ENCODE measurements at places on chromosomes 13 and 19. TPM values are rescaled to one million over a fixed set of nuclear protein-coding genes. Genes with fewer than 3 reads are reported as not detected.

DNA sequence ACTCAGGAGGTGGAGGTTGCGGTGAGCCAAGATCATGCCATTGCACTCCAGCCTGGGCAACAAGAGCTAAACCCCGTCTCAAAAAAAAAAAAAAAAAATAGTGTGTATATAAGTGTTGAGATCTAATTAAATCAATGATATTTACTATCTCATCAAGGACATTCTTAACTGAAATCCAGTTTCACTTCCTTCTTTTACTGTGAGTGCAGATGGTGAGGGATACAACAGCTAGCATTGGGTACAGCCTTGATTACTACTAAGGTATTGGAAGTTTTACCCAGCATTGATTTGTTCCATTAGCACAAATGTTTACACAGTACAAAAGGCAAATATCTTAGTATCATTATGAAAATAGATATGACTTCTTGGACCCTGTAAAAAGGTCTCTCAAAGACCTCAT lies 546.6 kb downstream of the KCTD12 start:
- no peaks in the 10 kb centered on the region for H3K36me3 ChIP-seq
- no peak for DNase-seq
- H3K4me1 ChIP-seq = no peaks in the 10 kb centered on the region
- no peak overlapping the region for H3K27ac ChIP-seq

DNA sequence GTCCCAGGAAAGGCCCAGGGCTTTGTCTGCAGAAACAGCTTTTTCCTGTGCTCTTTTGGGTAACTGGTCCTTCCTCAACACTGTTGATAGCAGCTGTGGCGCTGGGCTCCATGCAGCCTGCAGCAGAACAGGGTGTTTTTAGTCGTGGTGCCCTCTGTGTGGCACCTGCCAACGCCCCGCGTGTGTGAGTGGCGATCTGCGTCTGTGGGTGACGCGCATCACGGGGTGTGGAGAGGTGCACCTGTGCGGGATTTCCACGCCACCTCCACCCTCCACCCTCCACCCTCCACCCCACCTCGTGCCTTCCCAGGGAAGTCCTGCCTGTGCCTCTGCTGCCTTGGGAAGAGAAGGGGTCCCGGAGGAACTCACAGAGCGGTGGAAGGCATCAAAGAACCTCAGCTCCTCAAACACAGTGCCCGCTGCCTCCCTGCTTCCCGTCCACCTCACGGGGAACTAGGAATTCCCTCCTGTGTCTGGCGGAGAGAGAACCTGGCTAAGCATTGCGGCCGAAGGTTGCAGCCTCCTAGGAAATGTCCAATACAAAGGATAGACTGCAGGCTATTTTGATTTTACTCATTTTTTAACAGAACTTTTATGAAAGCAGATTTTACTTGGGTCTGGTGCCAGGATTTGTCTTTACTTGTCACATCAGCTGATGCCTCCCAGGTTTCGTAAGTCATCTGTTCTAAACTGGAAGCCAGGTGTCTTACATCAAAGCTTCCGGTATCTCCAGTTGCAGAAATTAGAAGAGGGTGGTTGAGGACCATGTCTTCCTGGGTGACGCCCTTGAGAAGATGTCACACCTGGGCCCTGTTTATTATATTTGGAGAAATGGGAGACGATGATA lies 84.0 kb downstream of the ATP11A start:
- no peaks in the 10 kb centered on the region for H3K36me3 ChIP-seq
- DNase-seq = no peak
- no peaks in the 10 kb centered on the region for H3K4me1 ChIP-seq

GRCh38 chr19:15468675-15469512 lies 4.5 kb upstream of the RASAL3 start:
- no peak for DNase-seq
- H3K27me3 ChIP-seq = peaks cover 5% of the 10 kb centered on the region
- no peak overlapping the region for H3K27ac ChIP-seq
- H3K36me3 ChIP-seq = no peaks in the 10 kb centered on the region

DNA sequence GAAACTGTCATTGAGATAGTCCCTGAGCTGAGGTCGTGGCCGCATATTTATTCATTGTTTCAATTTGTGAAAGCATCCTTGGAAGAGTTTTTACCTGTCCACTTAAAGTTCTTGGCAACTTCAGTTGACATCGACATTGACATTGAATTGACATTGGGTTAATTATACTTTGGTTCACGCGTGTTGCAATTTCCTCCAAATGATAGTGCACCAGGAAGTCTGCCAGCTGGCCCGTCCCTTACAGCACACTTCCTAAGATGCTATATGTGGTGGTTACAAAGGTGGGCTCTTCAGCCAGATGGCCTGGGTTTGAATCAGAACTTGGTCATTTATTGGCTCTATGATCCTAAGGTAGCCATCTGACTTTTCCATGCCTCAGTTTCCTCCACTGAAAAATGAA lies 176.0 kb downstream of the FGF14 start:
- H3K36me3 ChIP-seq = no peaks in the 10 kb centered on the region
- no peak overlapping the region for H3K27ac ChIP-seq
- H3K4me1 ChIP-seq = no peaks in the 10 kb centered on the region

- DNase-seq = no peak
- H3K4me3 ChIP-seq = peak overlapping the region; percentile 80
- peaks cover 6% of the 10 kb centered on the region for H3K27me3 ChIP-seq
- H3K4me1 ChIP-seq = peaks cover 39% of the 10 kb centered on the region
- H3K27ac ChIP-seq = 0 out of 2 replicates have a peak overlapping the region, but pooled peaks have one; percentile 39
Observed at GRCh38 chr19:7831452-7831851, 1.4 kb downstream of the EVI5L start.

GRCh38 chr13:112903071-112903577 lies 65.9 kb upstream of the MCF2L start:
- no peak overlapping the region for H3K27ac ChIP-seq
- H3K4me3 ChIP-seq = no peak overlapping the region
- DNase-seq = no peak
- peaks cover 55% of the 10 kb centered on the region for H3K27me3 ChIP-seq
- no peaks in the 10 kb centered on the region for H3K4me1 ChIP-seq

- H3K4me3 ChIP-seq = peak overlapping the region; percentile 95
- peaks cover 2% of the 10 kb centered on the region for H3K27me3 ChIP-seq
- H3K27ac ChIP-seq = peak overlapping the region; percentile 82
- H3K4me1 ChIP-seq = peaks cover 34% of the 10 kb centered on the region
- no peak for DNase-seq
Observed at GRCh38 chr19:49767967-49768581, 1.3 kb downstream of the AP2A1 start.

- no peaks in the 10 kb centered on the region for H3K27me3 ChIP-seq
- no peaks in the 10 kb centered on the region for H3K4me1 ChIP-seq
- DNase-seq = no peak
- no peaks in the 10 kb centered on the region for H3K36me3 ChIP-seq
Observed at GRCh38 chr13:96904232-96904631, 90.0 kb downstream of the OXGR1 start.

DNA sequence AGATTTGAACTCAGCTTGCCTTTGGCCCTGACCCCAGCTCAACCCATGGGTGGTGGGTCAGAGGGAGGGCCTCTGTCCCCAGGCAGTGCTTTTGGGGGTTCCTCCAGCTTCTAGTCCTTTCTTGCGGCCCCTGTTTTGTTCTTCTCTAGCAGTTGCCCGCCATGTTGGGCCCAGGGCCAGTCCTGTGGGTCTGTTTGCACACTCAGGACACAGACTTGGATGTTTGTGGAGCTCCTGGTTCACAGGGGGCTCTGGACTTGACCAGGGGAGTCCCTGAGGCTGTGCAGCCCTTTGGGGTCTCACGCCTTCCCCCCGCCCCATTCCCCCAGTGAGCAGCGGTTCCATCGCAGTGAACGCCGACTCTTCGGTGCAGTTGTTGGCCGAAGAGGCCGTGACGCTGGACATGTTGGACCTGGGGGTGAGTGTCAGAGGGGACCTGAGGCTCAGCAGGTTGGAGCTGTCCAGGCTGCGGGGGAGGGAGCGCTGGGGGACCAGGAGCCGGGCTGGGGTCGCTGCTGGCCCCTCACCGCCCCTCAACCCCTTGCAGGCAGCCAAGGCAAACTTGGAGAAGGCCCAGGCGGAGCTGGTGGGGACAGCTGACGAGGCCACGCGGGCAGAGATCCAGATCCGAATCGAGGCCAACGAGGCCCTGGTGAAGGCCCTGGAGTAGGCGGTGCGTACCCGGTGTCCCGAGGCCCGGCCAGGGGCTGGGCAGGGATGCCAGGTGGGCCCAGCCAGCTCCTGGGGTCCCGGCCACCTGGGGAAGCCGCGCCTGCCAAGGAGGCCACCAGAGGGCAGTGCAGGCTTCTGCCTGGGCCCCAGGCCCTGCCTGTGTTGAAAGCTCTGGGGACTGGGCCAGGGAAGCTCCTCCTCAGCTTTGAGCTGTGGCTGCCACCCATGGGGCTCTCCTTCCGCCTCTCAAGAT lies 2.5 kb downstream of the ATP5F1D start:
- peak overlapping the region; percentile 71 for H3K4me3 ChIP-seq
- no peaks in the 10 kb centered on the region for H3K36me3 ChIP-seq
- H3K27ac ChIP-seq = peak overlapping the region; percentile 89
- peaks cover 4% of the 10 kb centered on the region for H3K27me3 ChIP-seq
- peaks cover 25% of the 10 kb centered on the region for H3K4me1 ChIP-seq
- peak; percentile 71 for DNase-seq

DNA sequence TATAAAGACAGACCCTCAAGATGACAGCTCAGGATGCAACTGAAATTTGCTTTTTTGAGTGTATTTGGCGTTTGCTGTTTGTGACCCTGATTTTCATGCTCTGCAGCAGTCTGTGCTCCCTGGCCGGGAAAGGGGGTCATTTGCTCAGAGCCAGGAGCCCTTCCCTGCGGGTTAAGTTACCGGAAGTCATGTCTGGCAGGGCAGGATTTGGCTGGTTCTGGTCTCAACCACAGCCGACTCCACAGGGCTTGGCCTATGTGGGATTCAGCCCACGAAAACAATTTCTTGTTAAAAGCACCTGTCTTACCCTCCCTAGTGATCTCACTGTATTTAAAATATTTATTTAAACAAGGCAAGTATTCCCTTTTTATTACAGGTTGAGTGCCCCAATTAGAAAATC lies 22.6 kb downstream of the MCF2L start:
- H3K4me3 ChIP-seq = no peak overlapping the region
- no peak for DNase-seq
- H3K27ac ChIP-seq = no peak overlapping the region
- H3K4me1 ChIP-seq = no peaks in the 10 kb centered on the region

DNA sequence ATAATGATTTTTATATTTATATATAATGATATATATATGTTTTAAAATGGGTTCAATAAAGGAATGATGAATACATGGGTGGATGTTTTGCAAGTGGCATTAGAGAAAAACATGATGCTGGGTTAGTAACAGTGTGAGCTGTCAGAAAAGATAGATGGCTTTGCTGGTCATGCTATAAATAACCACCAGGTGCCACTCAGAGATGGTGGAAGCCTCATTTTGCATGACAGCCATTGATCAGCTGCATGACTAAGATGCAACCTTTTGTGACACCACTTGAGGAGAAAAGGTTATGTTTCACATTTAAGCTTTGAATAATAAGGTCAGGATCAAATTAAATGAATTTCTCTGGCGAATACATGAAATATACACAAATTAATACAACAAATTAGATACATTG lies 737.7 kb downstream of the PCDH9 start:
- H3K4me3 ChIP-seq = no peak overlapping the region
- DNase-seq = no peak
- no peaks in the 10 kb centered on the region for H3K36me3 ChIP-seq
- H3K4me1 ChIP-seq = peaks cover 16% of the 10 kb centered on the region

DNA sequence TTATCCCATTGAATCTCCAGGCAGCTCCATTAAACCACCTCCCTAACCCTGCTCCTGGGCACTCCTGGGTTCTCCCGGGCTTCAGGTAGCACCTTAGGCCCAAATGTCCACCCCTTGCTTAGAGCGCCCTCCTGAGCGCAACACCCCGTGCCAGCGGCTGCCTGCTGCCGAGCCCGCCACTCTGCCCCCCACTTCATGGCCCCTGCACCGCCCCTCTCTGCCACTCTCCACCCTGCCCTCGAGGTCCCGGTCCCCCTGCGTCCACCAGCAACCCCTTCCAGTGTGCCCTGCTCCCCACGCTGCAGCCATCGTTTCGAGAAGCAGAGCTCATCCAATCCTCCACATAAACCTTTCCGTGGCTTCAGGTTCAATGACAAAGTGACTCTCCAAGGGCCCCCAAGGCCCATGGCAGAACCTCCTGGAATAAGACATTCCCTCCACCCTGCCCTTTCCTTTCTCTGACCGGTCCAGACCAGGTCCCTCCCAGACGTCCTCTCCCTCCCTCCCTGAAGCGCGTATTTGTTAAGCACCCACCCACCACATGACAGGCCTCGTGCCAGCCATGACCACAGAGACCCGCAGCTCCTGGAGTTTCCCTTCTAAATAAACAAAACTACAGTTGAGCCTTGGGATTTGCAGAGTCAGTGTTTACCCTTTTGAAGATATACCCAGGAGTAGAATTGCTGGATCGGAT lies 66.6 kb downstream of the ARHGEF18 start:
- no peaks in the 10 kb centered on the region for H3K27me3 ChIP-seq
- no peak overlapping the region for H3K4me3 ChIP-seq
- H3K4me1 ChIP-seq = peaks cover 10% of the 10 kb centered on the region
- H3K27ac ChIP-seq = no peak overlapping the region
- no peak for DNase-seq

- DNase-seq = peak; percentile 34
- no peak overlapping the region for H3K27ac ChIP-seq
- peaks cover 57% of the 10 kb centered on the region for H3K4me1 ChIP-seq
- H3K4me3 ChIP-seq = no peak overlapping the region
- H3K36me3 ChIP-seq = no peaks in the 10 kb centered on the region
- H3K27me3 ChIP-seq = no peaks in the 10 kb centered on the region
Observed at GRCh38 chr13:73224703-73225102, 165.9 kb downstream of the KLF5 start.

The FOSB gene
- 71.5 TPM for total RNA-seq

The TEX29 gene
- total RNA-seq = not detected

The ZNF497 gene
- total RNA-seq = 0.35 TPM

The ACP7 gene
- not detected for total RNA-seq
